ENCODE measurements at places on chromosomes 1 and 21. TPM values are rescaled to one million over a fixed set of nuclear protein-coding genes. Genes with fewer than 3 reads are reported as not detected.

C8B gene
- polyA plus RNA-seq: 0.59 TPM

TXNIP gene
- polyA plus RNA-seq: 274 TPM

ATP1A2 gene
- 13.2 TPM for polyA plus RNA-seq

RCSD1 gene
- 14.1 TPM for polyA plus RNA-seq

LIPI gene
- polyA plus RNA-seq: 0.28 TPM

MAP1LC3C gene
- polyA plus RNA-seq: 0.65 TPM

DENND4B gene
- polyA plus RNA-seq: 25.4 TPM

CLCC1 gene
- polyA plus RNA-seq: 16.4 TPM

GABPA gene
- polyA plus RNA-seq: 18.6 TPM

C1orf185 gene
- 32.8 TPM for polyA plus RNA-seq

CCDC185 gene
- 64.8 TPM for polyA plus RNA-seq

ZNF648 gene
- polyA plus RNA-seq: 0.91 TPM

NEGR1 gene
- polyA plus RNA-seq: 3.1 TPM

DMBX1 gene
- polyA plus RNA-seq: 1.1 TPM

RORC gene
- polyA plus RNA-seq: 30.9 TPM

OR6K3 gene
- not detected for polyA plus RNA-seq

POU3F1 gene
- polyA plus RNA-seq: 1.6 TPM

IL10 gene
- 3.5 TPM for polyA plus RNA-seq

SLC5A3 gene
- 16.3 TPM for polyA plus RNA-seq

CDC14A gene
- polyA plus RNA-seq: 55.9 TPM

ASAP3 gene
- polyA plus RNA-seq: 34.1 TPM

B3GALT5 gene
- 1.0 TPM for polyA plus RNA-seq

CCDC30 gene
- polyA plus RNA-seq: 16.1 TPM

NBPF6 gene
- polyA plus RNA-seq: 10.7 TPM

IGSF8 gene
- polyA plus RNA-seq: 79.8 TPM

CD160 gene
- 0.45 TPM for polyA plus RNA-seq

EPS15 gene
- polyA plus RNA-seq: 77.2 TPM

RASSF5 gene
- polyA plus RNA-seq: 5.9 TPM

DNASE2B gene
- polyA plus RNA-seq: 1.3 TPM

SAMD11 gene
- 7.9 TPM for polyA plus RNA-seq

S100A14 gene
- polyA plus RNA-seq: 1.6 TPM

KIF21B gene
- 32.3 TPM for polyA plus RNA-seq

C1QTNF12 gene
- polyA plus RNA-seq: 2.7 TPM

WDR64 gene
- 7.1 TPM for polyA plus RNA-seq

KCNT2 gene
- 2.7 TPM for polyA plus RNA-seq

DNAI4 gene
- polyA plus RNA-seq: 56.7 TPM

AGO4 gene
- 21.6 TPM for polyA plus RNA-seq

CCDC27 gene
- polyA plus RNA-seq: 28.4 TPM

RAP1GAP gene
- 7.4 TPM for polyA plus RNA-seq

IRF6 gene
- polyA plus RNA-seq: 8.2 TPM

OR2L3 gene
- not detected for polyA plus RNA-seq
